ENCODE measurements at places on chromosomes 5 and 9. TPM values are rescaled to one million over a fixed set of nuclear protein-coding genes. Genes with fewer than 3 reads are reported as not detected.

NCS1 gene
- total RNA-seq: 27.7 TPM

SHOC1 gene
- 0.08 TPM for total RNA-seq

SLC6A19 gene
- not detected for total RNA-seq

CDH18 gene
- 0.30 TPM for total RNA-seq

PLPP7 gene
- 8.4 TPM for total RNA-seq

DEPDC1B gene
- 26.9 TPM for total RNA-seq

SHISAL2B gene
- total RNA-seq: not detected

CORO2A gene
- total RNA-seq: 4.1 TPM

CDH9 gene
- total RNA-seq: not detected

ZBTB34 gene
- total RNA-seq: 2.5 TPM

HSPA5 gene
- total RNA-seq: 110 TPM

SPOCK1 gene
- total RNA-seq: 84.4 TPM

MRPL36 gene
- 80.0 TPM for total RNA-seq

FCN2 gene
- total RNA-seq: not detected

AMBP gene
- total RNA-seq: not detected

B4GALT1 gene
- total RNA-seq: 12.4 TPM

DIRAS2 gene
- total RNA-seq: not detected

TAF1L gene
- 0.04 TPM for total RNA-seq

IRX2 gene
- not detected for total RNA-seq

PCDHB7 gene
- total RNA-seq: 6.7 TPM

MRPL41 gene
- total RNA-seq: 132 TPM

ARSK gene
- 11.0 TPM for total RNA-seq

GRIA1 gene
- not detected for total RNA-seq

CYSRT1 gene
- total RNA-seq: 0.98 TPM

IFNA2 gene
- not detected for total RNA-seq

SUB1 gene
- 300 TPM for total RNA-seq

ZFP2 gene
- total RNA-seq: 0.05 TPM

PRR16 gene
- 2.6 TPM for total RNA-seq

RABL6 gene
- total RNA-seq: 57.9 TPM

PCDHB2 gene
- 11.2 TPM for total RNA-seq

SV2C gene
- total RNA-seq: not detected

GADD45G gene
- not detected for total RNA-seq

All from A375 (cell line).